Amniotic stem cell (primary cell): ENCODE measurements at places on chromosomes 5 and 9.

DNA sequence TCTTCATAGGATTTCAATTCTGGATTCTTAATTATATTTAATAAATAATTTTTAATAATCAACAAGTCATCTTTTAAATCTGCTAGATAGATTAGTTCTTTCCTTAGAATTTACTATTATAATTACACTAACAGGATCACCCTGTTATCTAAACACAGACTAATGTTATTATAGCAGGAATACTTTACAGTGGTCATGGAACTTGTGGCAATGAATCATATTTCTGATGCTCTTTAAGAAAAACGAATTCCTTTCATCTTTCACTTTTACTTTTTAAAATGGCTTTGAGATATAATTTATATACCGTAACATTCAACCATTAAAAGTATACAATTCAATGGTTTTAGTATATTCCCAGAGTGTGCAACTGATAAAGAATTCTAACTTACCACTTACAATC is 29.7 kb upstream of the CDK5RAP2 start:
- no peak for DNase-seq

- DNase-seq = peak; percentile 54
Observed at GRCh38 chr9:6354072-6354686, 26.0 kb downstream of the TPD52L3 start.

- no peak for DNase-seq
Observed at GRCh38 chr9:70504834-70505233, 90.4 kb upstream of the KLF9 start.

- DNase-seq = no peak
Observed at GRCh38 chr9:113997610-113998009, 80.5 kb downstream of the AMBP start.

GRCh38 chr5:68060382-68060781 is 155.2 kb upstream of the PIK3R1 start:
- DNase-seq = no peak

DNA sequence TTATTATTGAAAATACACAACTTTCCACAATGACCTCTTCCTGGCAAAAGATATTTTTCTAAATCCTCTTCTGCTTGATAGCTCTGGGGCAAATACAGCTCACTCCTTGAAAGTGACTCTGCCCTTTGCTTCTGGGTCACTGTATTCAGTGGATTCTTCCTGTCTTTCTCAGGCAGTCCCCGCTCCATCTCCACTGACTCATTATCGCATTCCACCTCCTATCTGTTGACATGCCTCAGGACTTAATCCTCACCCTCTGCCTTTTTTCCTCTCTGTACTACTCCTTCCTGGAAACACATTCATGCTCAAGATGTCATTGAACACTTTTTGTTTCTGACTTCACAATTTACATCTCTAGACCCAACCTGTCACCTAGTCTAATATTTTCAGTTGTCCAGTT is 8.4 kb upstream of the RGS7BP start:
- peak; percentile 1 for DNase-seq

DNA sequence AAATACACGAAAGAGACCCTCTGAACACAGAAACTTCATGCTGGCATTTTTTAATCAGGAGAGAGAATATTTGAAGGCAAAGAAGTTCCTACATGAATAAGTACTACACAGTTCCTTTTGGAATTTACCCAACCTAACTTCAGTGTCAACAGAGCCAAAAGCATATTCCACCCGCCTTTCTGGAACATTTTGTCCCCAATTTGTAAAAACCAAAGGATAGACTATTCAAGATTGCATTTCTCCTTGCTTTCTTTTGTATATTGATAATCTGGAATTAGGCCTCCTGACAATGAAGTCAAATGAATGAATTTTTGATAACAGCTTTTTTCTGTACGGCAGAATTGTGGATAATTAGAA is 39.4 kb upstream of the TRAF1 start:
- no peak for DNase-seq

GRCh38 chr5:1363160-1363559 is 18.3 kb upstream of the CLPTM1L start:
- no peak for DNase-seq

DNA sequence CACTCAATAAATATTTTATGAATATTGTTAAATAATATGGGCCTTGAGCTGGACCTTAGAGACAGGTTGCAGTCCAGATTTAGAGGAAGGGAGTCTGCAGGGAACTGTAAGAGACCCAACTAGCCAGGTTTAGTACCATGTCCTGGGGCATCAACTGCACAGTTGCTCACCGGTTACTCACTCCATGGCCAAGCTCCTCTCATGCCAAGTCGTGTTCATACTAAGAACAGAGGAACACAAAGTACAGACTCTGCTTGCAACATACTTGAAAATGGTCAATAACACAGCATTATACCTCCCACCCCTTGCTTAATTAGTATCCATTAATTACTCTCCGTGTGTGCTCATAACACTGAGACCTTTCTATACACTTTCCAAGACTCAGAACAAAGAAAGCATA is 317.6 kb upstream of the PIK3R1 start:
- DNase-seq = no peak

DNA sequence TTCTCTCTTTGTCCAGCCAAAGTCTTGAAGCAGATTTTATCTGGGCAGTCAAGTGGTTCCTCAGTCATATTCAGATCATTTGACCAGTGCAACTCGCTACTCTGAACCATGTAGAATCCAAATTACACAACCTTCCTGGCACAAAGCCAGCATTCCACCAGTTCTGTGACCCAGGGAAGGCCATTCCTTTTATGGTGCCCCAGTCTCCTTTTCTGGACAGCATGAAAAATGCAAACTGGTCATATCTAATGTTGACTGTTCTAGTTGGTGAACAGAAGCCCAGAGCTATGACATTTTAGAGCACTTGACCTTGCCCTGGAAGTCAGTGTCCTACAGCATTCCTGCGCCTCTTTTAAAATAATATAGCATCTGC is 364.6 kb downstream of the BRINP1 start:
- peak; percentile 73 for DNase-seq
